ENCODE measurements at places on chromosomes 12 and 14. TPM values are rescaled to one million over a fixed set of nuclear protein-coding genes. Genes with fewer than 3 reads are reported as not detected.

Gene BDKRB1
- total RNA-seq: 6.1 TPM

DNA sequence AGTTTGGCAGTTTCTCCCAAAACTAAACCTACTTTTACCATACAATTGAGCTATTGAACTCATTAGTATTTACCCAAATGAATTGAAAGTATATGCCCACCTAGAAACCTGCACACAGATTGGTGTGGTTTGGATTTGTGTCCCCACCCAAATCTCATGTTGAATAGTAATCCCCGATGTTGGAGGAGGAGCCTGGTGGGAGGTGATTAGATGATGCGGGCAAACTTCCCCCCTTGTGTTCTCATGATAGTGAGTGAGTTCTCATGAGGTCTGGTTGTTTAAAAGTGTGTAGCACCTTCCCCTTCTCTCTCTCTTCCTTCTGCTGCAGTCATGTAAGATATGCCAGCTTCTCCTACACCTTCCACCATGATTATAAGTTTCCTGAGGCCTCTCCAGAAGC lies 4.0 kb upstream of the KRT6C start:
- no peak for ATAC-seq

DNA sequence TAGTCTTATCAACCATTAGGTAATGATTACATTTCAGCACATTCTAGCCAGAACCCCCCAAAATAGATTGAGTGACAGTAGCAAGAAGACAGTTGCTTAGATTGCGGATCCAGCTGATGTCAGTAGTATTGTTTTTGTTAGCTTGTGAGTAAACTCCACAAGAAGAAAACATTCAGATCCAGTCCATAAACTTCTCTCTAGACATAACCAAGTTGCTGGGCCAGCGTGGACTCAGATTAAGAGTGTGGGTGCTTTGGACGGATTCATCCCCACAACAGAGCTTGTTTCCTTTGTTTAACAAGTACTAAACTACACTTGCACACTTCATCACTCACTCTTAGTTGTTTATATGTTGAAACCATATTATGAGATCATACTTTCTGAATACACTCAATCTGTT lies 293.4 kb downstream of the NPAS3 start:
- ATAC-seq: no peak

DNA sequence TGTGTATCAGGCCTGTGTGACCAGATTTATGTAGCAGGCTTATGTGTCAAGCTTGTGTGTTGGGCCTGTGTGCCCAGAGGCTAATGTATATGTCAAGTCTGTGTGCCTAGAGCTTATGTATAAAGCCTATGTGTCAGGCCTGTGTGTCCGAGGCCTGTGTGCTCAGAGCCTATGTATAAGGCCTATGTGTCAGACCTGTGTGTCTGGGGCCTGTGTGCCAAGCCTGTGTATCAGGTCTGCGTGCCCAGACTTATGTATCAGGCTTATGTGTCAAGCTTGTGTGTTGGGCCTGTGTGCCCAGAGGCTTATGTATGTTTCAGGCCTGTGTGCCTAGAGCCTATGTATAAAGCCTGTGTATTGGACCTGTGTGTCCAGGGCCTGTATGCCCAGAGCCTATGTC lies 249.3 kb upstream of the AVPR1A start:
- peak; percentile 99 for ATAC-seq

Gene ABCC9
- total RNA-seq: 3.0 TPM

- no peak for ATAC-seq
Measured at GRCh38 chr12:88566430-88566829, 13.8 kb downstream of the KITLG start.

DNA sequence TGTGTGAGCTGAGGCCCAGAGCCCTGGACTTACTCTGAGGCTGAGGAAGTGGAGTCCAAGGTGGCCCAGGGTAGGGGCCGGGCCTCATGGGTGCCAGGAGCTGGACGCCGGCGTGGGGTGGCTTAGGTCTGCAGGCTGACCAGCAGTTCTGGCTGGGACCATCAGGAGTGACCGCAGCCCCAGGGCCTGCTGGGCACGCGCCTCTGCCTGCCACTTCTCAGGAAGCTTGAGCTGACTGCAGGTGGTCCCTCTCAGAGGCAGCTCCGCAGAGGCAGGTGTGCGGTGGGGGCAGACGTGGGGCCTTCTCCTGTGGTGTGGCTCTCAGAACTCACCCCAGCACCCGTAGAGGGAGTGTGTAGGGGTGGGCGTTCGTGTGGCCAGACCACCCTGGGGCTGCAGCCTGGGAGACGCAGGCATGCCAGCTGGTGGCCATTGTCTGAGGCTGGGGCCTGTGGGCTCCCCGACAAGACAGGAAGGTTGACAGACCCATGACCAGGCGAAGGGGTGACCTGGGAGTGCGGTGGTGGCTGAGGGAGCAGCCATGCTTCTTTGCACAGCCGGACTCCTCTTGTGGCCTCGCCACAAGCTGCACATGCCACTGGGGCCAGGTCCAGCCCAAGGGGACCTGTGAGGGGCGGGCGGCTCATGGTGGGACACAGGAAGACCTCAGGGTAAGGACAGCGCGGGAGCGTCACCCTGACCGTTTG lies 40.0 kb upstream of the TEX22 start:
- peak; percentile 25 for ATAC-seq

Gene BBS10
- 4.4 TPM for total RNA-seq

GRCh38 chr14:43706900-43707299 lies 800.2 kb downstream of the FSCB start:
- no peak for ATAC-seq

DNA sequence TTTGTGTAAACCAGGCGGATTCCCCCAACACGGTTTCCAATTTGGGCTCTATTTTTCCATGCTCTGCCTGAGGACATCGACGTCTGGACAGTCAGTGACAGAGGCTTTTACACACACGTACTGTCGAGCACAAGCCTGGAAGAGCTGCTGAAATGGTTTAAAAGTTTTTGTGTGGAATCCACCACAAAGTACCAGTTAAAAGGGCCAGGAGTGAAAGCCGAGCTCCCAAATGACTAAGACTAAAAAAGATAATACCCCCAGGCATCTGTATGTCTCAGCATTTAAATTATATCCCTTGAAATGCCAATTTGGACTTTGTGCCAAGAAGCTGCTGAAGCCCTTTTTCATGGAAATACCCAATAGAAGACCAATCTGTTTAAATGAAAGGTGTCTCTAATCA lies 173.2 kb downstream of the EGLN3 start:
- no peak for ATAC-seq

Gene SLC25A47
- not detected for total RNA-seq

Gene TPPP2
- not detected for total RNA-seq

Gene MYH6
- not detected for total RNA-seq

GRCh38 chr12:113169697-113170096 lies 15.6 kb downstream of the DDX54 start:
- no peak for ATAC-seq

Gene C3AR1
- 0.76 TPM for total RNA-seq

GRCh38 chr12:3127832-3128231 lies 50.7 kb downstream of the TSPAN9 start:
- no peak for ATAC-seq

- no peak for ATAC-seq
Measured at GRCh38 chr14:29035134-29035533, 268.5 kb downstream of the FOXG1 start.

Gene NRXN3
- 0.60 TPM for total RNA-seq

DNA sequence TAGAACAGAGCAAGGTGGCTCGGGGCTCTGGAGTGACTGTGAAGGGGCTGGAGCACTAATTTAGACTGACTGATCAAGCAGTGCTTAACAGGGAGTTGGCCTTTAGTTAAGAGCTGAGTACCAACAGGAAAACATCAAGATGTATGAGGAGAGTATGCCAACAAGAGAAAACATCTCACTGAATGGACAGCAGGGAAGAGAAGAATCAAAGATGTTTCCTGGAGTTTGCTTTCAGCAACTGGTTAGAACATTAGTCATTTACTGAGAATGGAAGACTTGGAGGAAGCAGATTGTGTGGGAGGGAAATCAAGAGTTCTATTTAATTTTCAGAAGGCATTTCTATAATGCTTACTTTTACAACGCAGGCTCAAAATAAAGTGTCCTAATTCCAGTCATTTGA lies 259.3 kb downstream of the ADAMTS20 start:
- no peak for ATAC-seq

GRCh38 chr12:45637706-45638105 lies 91.8 kb upstream of the ARID2 start:
- ATAC-seq: no peak

- ATAC-seq: no peak
Measured at GRCh38 chr12:29343022-29343799, 37.8 kb downstream of the ERGIC2 start.

DNA sequence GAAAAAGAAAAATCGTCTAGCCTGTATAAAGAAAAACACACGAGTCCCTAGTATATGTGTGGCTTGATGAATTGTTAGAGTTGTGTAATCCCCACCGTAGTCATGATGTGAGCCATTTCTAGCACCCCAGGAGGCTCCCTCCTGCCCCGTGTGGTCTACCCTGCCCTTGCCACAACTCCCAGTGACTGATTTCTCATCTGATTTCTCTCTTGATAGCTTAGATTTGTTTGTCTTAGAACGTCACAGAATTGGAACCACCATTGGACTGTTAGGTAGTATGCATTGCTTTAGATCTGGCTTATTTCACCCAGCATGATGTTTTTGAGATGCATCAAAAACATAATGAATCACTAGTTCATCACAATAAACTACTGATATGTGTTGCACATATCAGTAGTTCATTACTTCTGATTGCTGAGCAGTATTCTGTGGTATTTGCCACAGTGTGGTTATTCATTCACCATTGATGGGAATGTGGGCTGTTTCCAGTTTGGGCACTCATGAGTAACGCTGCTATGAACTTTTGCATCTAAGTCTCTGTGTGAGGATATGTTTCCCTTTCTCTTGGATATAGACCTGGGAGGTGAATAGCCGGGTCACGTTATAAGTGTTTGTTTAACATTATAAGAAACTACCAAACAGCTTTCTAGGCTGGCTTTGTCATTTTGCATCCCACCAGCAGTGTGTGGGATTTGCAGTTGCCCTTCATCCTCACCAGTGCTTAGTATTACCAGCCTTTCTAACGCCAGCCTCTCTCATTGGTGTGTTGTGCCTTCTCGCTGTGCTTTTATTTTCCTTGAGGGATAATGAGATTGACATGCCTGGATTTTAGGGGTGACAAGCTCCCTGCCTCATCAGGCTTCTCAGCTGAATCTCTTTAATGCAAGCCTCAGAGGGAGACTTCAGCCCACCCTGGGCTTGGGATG lies 31.9 kb upstream of the NCOR2 start:
- ATAC-seq: peak; percentile 68

Gene CCDC184
- 0.20 TPM for total RNA-seq

Gene DDN
- 0.28 TPM for total RNA-seq

GRCh38 chr14:54446161-54446693 lies 5.1 kb upstream of the CNIH1 start:
- ATAC-seq: peak; percentile 56

Gene NFE2
- not detected for total RNA-seq

GRCh38 chr14:53055003-53055402 lies 98.1 kb downstream of the DDHD1 start:
- ATAC-seq: peak; percentile 35

GRCh38 chr12:32644431-32644830 lies 34.7 kb upstream of the DNM1L start:
- no peak for ATAC-seq

GRCh38 chr12:42779186-42779859 lies 189.8 kb upstream of the PRICKLE1 start:
- peak; percentile 79 for ATAC-seq

Gene CFAP251
- total RNA-seq: 18.3 TPM

DNA sequence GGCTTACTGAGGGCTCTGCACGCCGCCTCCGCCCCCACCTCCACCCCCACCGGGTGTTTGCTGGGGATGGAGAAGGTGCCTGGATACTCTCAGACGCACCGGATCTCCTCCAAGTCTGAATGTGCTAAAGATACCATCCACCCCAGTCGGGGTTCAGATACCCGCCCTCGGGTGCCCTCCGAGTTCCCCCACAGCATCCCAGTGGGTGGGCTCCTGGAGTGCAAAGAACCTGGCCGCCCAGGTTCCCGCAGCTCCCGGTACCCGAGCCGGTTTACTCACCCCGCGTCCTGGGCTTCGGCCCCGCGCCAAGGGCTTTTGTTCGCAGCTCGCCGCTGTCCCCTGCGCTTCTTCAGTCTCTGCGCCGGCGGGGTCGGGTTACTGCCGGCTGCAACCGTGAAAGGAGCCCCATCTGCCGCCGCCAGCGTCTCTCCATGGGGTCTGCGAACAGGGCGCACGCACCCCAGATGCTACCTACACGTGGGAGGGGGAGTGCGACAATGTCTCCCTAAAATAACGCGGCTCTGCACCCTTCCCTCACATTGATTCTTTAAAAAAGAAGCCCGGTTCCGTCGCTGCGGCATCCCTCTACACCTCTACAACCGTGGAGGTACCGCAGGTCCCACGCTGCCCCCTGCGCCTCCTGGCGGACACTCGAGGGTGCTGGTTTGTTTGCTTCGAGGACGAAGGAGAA lies at the start of gene CCDC177:
Gene CCDC177, minus strand, starts transcription at position 609 of the 691 bp plus-strand sequence. CDS start 1,249 bp downstream, outside the sequence.
- peak; percentile 66 for ATAC-seq

- no peak for ATAC-seq
Measured at GRCh38 chr12:113633678-113634332, 162.1 kb upstream of the LHX5 start.

- no peak for ATAC-seq
Measured at GRCh38 chr12:54977857-54978256, 6.7 kb downstream of the TESPA1 start.

Gene ASIC1
- total RNA-seq: 2.1 TPM

DNA sequence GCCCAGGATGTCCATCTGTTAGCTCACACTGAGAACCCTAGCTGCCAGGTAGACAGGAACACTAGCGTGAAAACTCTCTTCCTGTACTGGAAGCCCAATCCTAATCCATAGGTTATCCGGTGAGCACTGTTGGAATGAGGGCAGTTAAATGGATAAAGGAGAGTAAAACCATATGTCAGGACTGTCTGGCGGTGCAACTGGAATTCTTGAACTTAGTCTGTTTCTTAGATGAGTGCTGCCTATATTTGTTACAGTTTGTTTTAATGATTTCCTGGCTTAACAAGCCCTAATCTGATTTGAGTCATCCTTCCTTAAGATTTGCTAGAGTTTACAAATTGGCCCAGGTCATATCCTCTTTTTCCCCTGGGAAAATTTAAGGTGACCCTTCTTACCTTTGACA lies 104.7 kb downstream of the ANO4 start:
- ATAC-seq: no peak

GRCh38 chr12:18430425-18431048 lies 169.2 kb downstream of the PIK3C2G start:
- peak; percentile 76 for ATAC-seq

DNA sequence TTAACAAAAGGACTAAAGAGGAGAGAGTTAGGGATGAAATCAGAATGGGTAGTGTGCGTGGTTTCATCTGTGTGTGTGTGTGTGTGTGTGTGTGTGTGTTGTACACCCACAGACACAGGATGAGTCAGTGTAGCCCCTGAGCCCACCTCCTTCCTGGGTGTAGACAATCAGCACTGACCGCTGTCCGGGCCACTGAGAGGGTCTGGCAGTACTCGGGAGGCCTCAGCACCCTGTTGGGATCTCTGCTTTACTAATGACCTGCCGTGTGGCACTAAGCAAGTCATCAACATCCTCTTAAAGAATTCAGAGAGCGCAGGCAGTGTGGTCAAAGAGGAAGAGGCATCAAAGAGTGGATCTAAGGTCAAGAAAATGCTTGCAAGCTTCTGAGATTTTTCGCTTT lies 112.6 kb downstream of the PRMT8 start:
- ATAC-seq: no peak

Gene GPR135
- 0.56 TPM for total RNA-seq
